NCI-H1436 (cell line): ENCODE measurements at places on chromosomes 7 and 10.

GRCh38 chr10:14556285-14556956 is 218.3 kb downstream of the FAM107B start:
- no peak for DNase-seq

- no peak for DNase-seq
Observed at GRCh38 chr10:101029520-101030295, 1.2 kb downstream of the PDZD7 start.

- DNase-seq: no peak
Observed at GRCh38 chr7:42770114-42770513, 141.8 kb downstream of the C7orf25 start.

- DNase-seq: no peak
Observed at GRCh38 chr10:11208908-11209829, 191.5 kb downstream of the CELF2 start.

DNA sequence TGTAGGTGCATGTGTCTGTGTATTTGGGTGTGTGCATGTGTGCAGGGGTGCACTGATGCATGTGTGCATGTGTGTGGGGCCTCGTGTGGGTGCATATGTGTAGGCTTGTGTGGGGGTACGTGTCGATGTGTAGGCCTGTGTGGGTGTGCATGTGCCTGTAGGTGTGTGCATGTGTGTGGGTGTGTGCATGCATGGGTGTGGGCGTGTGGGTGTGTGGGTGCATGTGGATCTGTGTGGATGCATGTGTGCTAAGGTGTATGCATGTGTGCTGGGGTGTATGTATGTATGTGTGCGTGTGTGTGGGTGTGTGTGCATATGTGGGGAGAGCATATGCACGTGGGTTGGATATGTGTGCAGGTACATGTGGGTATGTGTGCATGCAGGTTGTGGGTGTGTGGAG is 73.2 kb downstream of the NKX6-2 start:
- DNase-seq: no peak

GRCh38 chr10:19628767-19629560 is 187.3 kb upstream of the PLXDC2 start:
- no peak for DNase-seq

DNA sequence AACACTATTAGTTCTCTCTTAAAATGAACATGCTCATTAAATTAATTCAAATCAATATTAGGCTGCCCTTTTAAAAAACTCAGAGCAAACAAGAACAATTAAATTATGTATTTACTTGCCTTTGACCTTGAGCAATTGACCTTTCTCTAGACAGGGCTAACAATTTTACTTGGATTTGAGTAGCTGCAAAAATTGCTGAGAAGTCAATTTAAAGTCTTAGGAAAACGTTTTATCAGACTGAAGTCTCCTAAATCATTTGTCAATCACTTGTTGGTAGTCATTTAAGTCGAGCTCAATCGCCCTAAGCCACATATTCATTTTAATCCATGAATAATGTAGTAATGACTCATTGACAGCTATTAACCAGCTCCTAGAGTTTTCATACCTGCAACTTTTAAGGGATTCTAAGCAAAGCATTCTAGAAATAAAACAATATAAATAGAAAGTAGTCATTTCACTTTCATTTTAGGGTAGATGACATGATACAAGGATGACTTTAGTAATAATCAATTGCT is 84.9 kb upstream of the SEC61G start:
- DNase-seq: no peak

GRCh38 chr10:13765641-13766341 is 179.0 kb downstream of the PRPF18 start:
- DNase-seq: no peak

DNA sequence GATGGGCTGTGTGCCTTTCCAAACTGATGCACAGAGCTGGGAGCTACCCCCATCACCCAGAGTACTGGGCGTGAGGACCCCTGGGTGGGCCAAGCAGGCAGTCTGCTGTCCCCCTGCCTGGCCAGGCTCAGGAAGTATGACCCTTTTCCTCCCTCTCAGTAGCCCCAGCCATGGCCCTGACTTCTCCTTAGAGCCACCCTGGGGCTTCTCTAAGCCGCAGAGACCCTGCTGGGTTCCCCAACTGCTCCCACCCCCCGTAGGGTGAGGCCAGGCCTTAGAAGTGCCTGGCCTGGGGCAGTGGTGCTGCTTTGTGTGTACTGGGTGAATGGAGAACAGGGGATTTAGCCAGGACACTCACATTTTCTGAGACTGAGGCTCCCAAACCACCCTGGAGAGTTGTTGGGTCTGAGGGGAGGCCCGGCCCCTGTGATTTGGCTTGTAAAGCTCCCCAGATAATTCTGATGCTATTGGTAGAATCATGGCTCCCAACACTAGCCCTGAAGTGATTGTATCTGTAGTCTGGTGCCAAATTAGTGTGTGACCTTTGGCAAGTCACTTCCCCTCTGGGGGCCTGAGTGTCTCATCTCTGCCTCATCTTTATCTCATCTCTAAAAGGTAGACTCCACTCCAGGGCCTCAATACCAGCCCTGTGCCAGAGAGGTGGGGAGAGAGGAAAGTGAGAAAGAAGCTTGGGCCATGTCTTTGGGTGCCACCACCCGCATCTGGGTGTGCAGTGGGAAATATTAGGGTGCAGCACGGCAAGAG is 99.7 kb upstream of the PPIF start:
- no peak for DNase-seq

DNA sequence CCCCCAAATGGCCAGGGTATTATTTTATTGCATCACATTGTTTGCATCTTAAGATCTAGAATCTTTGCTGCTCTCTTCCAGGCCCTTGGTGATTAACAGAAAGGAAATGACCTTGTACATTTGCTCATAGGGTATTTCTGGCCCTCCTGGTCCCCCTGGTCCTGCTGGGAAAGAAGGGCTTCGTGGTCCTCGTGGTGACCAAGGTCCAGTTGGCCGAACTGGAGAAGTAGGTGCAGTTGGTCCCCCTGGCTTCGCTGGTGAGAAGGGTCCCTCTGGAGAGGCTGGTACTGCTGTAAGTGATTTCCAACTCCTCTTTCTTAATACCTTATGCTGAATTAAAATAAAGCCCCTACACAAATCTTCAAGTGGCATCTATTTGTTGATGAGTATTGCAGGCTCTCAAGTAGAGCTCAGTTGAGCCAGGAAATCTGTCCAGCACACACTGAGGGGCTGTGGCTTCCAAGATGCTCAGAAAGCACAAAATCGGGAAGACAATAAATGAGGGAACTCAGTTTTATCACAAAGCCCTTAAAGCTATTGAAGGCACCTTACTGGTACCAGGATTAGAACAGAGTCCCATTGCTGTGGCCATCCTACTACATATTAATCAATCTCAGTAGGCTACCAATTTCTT is 28.2 kb downstream of the COL1A2 start:
- DNase-seq: no peak

- DNase-seq: no peak
Observed at GRCh38 chr10:75292794-75293445, 57.2 kb upstream of the COMTD1 start.

DNA sequence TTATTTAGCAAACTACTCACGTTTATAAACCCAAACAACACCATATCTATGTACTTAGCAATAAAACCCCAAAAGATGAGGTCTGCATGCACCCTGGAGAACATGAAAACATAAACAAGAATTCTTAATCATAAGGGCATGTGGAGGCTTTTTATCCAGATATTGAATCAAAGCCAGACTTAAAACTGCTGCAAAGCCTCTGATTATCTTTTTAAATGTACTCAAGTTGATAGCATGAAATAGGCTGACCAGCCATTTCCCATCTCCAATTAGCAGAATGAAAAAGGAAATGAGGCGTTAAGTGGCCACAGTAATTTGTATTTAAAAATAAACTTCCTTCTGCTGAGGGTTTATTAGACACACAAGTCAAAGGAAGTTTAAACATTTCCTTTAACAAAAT is 48.3 kb downstream of the ITIH5 start:
- no peak for DNase-seq

GRCh38 chr10:33542752-33543505 is 208.5 kb upstream of the NRP1 start:
- DNase-seq: no peak

DNA sequence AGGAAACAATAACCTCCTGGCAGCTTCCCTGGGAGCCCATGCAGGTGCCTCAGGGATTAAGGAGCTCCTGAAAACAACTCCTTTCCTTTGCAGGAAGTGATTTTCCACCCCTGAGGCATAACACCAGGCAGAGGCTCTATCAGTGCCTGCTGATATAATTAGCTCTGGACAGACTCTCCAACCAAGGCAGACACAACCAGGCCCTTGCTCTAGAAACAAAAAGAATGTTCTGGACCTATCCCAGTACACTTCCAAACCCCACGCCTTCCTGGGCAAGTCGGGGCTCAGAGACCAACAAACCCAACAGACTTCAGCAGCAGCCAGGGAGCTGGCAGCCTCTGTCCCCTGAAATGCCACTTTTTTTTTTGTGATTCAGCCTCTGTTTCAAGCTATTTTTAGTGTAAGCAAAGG is 247.1 kb downstream of the KCNMA1 start:
- DNase-seq: no peak

- DNase-seq: no peak
Observed at GRCh38 chr7:48473205-48473865, 302.1 kb downstream of the ABCA13 start.

- no peak for DNase-seq
Observed at GRCh38 chr10:106593876-106594275, 570.6 kb downstream of the SORCS1 start.

DNA sequence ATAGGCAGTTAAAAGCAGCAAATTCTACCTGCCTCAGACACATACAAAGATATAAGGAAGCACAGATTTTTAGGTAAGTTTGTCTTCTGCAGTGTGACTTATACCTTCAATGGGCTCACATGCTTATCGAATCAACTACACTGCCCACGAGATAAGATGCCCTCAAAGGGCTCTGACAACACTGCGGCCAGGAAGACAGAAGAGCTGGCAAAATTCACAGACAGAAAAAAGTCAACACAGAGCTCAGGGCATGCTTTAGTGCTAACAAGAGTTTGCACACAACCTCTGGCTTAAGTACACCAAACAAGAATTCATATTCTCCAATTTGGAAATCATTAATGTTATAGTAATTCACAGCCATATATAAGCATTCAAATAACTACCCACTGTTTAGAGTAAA is 62.3 kb downstream of the LARP4B start:
- no peak for DNase-seq
